ENCODE measurements at places on chromosomes 3 and 15. TPM values are rescaled to one million over a fixed set of nuclear protein-coding genes. Genes with fewer than 3 reads are reported as not detected.

ARGFX gene
- total RNA-seq = not detected

EFCC1 gene
- 0.06 TPM for total RNA-seq

CRYGS gene
- 0.49 TPM for total RNA-seq

LSMEM2 gene
- total RNA-seq = 0.05 TPM

PLSCR2 gene
- total RNA-seq = not detected

XCR1 gene
- total RNA-seq = not detected

MASP1 gene
- total RNA-seq = not detected

SLC22A14 gene
- total RNA-seq = not detected

STRIT1 gene
- not detected for total RNA-seq

RETNLB gene
- not detected for total RNA-seq

PFN2 gene
- 176 TPM for total RNA-seq

ADGRG7 gene
- not detected for total RNA-seq

TRH gene
- total RNA-seq = not detected

POLQ gene
- 6.6 TPM for total RNA-seq

MAGEL2 gene
- total RNA-seq = not detected

SLC2A2 gene
- not detected for total RNA-seq

CFAP92 gene
- not detected for total RNA-seq

UBE3A gene
- total RNA-seq = 25.7 TPM

RAD51 gene
- total RNA-seq = 18.7 TPM

COMMD2 gene
- 33.2 TPM for total RNA-seq

SLC9C1 gene
- total RNA-seq = not detected

TARS3 gene
- 6.8 TPM for total RNA-seq

PPP1R14D gene
- 0.32 TPM for total RNA-seq

ST3GAL6 gene
- total RNA-seq = 1.9 TPM

ACP3 gene
- not detected for total RNA-seq

NME9 gene
- not detected for total RNA-seq

P2RY13 gene
- not detected for total RNA-seq

ITGB5 gene
- 412 TPM for total RNA-seq

SST gene
- total RNA-seq = not detected

ABHD5 gene
- 23.5 TPM for total RNA-seq

HRH1 gene
- 9.7 TPM for total RNA-seq

CELSR3 gene
- 5.4 TPM for total RNA-seq

SH2D7 gene
- total RNA-seq = not detected

AQP9 gene
- not detected for total RNA-seq

GNAT1 gene
- total RNA-seq = not detected

AMT gene
- not detected for total RNA-seq

RBP2 gene
- not detected for total RNA-seq

TTLL13 gene
- total RNA-seq = 0.48 TPM

RARB gene
- total RNA-seq = 13.0 TPM

DNAH1 gene
- total RNA-seq = 1.1 TPM

BRPF1 gene
- 17.1 TPM for total RNA-seq

LMAN1L gene
- not detected for total RNA-seq

GOLGA6L7 gene
- total RNA-seq = not detected

ABHD14A gene
- 14.8 TPM for total RNA-seq

IQCF2 gene
- not detected for total RNA-seq

CLDN16 gene
- 0.06 TPM for total RNA-seq

GCHFR gene
- 6.7 TPM for total RNA-seq

ZMYND10 gene
- 1.3 TPM for total RNA-seq

RTP3 gene
- not detected for total RNA-seq

UBA3 gene
- total RNA-seq = 24.1 TPM

ANKRD34C gene
- total RNA-seq = not detected

ZNF660 gene
- total RNA-seq = not detected

CP gene
- 3.4 TPM for total RNA-seq

CCDC39 gene
- total RNA-seq = not detected

FES gene
- 1.0 TPM for total RNA-seq

All from A549 treated with CpdA at 1 μM for 4 hours (cell line).